BJ (cell line): ENCODE measurements at places on chromosomes 2 and 18.

- DNase-seq: no peak
Observed at GRCh38 chr2:174328961-174329715, 5.6 kb upstream of the SP9 start.

- no peak for DNase-seq
Observed at GRCh38 chr2:24086241-24086640, 1.6 kb upstream of the TP53I3 start.

- no peak for DNase-seq
Observed at GRCh38 chr2:9069543-9069942, 66.1 kb upstream of the MBOAT2 start.

DNA sequence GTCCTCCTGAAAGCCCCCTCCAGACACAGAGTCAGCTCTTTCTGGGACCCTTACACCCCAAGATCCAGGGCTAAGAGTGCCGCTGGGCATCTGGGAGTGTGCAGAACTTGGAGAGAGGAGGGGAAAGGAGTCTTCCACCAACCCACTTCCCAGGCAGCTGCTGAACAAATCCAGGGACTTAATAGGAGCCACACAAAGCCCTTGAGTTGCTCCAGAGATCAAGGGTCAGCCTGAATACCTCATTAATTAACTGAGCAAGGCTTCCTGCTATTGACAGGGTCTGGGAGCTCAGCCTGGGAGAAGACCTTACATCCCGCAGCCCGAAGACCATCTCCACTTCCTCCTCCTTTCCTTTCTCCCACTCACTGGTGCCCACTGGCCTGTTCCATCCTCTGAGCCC is 108.3 kb downstream of the CELF4 start:
- DNase-seq: no peak

- DNase-seq: no peak
Observed at GRCh38 chr2:235343156-235343774, 150.6 kb upstream of the AGAP1 start.

GRCh38 chr2:13021470-13021957 is 304.8 kb downstream of the TRIB2 start:
- DNase-seq: no peak

DNA sequence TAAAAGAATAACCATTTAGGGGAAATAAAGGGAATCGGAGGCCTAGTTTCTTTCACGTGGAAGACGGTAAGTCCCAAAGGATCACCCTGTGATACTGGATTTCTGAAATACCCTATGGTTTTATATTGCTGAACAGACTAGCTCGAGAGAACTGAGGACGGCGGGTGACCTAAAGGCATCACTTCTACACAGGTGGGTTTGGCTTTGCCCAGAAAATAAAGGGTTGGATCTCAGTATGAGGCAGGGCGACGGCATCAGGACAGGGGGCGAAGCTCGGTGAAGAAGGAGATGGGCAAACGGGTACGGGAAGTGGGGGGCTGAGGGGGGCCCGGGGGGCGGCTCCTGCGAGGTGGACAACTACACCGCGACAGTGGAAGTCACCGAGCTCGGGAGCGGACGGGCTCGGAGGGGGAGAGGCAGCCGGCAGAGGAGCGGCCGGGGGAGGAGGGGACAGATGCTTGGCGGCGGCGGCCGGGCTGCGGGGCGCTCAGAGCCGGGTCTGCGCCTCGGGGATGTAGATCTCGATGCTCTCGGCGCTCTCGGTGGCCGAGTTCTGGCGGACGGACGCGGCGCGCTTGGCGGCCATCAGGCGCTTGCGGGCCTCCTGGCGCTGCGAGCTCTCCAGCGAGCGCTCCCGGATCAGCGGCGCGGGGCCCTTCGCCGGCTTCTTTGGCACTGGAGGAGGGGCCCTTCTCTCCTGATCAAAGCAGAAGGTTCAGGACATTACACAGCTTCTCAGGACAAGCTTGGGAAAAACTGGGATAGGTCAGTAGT is 48.9 kb downstream of the TGIF1 start:
- no peak for DNase-seq

DNA sequence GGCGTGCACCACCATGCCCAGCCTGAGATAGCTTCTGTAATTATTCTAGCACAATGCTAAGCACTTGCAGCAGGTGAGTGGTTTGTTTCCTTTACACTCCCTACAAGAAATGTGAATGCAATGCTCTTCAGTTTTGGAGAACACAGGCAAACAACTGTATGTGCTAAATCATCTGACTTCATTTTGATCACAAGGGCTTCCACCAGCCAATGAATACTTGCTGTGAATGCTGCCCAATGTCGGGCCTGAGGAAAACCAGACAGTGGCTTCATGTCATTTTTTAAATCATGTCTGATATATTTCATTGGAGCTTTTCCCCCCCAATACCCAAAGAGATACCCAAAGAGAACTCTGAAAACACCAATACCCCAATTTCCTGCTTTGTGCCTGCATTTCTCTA is 155.6 kb upstream of the XPO1 start:
- DNase-seq: no peak

- DNase-seq: no peak
Observed at GRCh38 chr2:103459283-103459682, 697.5 kb downstream of the TMEM182 start.

DNA sequence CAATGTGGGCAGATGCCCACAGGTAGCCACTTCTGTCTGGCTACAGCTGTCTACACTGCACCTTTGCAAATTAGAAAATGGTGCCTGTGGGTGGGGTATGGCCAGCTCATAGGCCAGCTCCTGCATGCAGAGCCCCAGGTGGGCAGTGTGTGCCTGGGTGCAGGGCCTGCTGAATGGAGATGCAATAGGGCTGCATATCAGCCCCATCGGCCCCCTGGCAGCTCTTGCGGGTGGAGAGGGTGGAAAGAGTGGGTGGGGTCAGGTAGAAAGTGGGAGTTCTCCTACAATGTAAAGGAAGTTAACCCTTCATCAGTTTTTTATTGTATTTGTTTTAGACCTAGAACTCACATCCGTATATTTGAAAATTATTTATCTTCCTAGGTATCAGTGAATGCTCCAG is 37.1 kb downstream of the FBLN7 start:
- no peak for DNase-seq

DNA sequence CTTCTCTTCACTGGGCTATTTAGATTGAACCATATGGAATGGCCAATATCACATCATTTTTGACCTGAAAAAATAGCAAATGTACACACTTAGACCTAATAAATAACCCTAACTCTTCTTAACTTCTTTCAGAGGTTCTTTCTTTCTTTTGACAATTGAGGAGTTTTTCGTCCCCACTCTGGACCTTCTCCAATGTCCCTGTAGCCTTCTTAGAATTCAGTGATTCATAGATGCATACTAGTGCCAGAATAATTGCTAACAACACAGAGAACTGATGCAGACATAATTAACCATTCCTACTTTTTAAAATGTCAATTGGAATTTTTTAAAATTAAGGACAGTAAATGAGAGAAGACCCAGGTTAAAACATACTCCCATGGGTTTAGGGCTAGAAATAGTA is 20.0 kb downstream of the DAPL1 start:
- no peak for DNase-seq
